ENCODE measurements at places on chromosomes 2 and 18.

DNA sequence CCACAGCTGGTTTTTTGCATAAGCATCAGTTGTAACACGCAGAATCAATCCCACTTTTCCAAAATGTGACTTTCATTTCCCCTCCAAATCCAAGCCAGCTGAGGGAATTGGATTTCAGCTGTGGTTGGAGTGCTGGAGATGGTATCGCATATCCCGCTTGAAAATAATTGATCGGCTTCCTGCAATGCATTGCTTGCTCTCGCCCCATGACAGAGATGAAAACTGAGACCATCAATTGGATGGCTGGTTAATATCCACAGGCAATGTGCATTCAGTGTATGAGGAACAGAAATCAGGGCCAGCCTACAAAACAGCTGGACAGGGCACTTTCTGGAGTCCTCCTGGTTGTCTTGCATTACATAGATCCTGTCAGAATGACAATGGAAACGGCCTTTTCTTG, 135.3 kb downstream of the MAIP1 start:
- no peak for DNase-seq

GRCh38 chr18:69400253-69400975, at the start of gene DOK6:
DOK6 (plus strand) TSS chr18:69400888.
- peak; percentile 96 for DNase-seq

DNA sequence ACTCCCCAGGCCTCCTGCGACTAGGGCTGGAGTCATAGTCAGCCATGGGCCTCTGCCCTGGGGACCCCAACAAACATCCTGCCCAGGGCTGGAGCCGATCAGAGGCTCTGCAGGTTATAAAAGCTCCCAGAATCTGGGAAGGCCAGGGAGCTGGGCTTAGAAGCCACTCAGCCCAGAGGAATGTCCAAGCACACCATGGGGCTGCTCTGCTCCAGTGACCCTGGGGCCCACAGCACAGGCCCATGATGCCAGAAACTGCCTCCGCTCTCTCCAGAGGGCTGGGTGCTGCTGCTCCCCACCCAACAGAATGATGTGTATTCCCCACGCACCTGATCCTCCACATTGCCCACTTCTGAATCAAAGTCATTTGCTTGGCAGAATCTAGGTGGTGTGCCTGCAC, 88.5 kb downstream of the ARMC9 start:
- DNase-seq: no peak

DNA sequence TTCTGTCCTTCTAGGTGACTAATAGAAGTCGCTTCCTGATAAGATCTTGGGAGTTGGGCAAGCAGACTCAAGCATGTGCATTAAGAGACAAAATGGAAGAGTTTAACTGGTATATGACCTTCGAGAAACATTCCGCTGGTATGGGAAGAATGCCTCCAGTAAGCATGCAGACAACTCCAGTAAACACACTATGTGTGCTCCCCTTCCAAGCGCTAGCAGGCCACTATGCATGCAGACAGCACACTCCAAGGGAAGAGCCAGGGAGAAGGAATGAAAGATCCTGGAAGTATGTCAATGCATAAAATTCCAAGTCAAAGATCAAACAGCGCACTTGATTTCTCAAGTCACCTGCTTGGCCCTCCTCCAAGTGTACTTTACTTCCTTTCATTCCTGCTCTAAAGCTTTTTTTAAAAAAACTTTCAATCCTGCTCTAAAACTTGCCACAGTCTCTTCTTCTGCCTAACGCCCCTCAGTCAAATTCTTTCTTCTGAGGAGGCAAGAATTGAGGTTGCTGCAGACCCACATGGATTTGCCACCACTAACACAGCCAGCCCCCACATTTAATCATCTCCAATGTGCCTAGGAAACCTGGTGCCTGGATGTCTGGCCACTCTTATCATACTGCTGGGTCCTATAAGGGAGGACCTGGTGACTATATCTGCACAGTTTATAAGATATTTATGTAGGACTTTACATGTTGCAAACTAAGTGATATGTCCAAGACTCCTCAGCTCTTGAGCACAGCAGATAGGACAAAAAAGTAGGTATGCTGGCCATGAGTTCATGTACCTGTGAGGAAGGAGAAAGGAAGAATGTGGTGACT, 239.8 kb downstream of the PDE11A start:
- DNase-seq: no peak

DNA sequence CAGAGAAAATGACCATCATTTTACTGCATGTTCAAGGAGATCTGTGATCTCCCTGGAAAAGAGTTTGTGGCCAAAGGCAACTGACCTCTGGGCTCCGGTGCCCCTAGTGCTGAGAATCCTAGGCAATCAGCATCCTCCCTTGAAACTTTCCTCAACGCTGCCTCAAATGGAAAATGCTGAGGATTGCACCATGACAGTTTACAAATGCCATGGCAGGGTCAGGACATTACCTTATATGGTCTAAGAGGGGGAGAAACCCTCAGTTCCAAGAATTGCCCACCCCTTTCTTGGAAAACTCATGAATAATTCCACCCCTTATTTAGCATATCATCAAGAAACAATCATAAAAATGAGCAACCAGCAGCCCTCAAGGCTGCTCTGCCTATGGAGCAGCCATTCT, 48.3 kb downstream of the ALPK2 start:
- DNase-seq: no peak

DNA sequence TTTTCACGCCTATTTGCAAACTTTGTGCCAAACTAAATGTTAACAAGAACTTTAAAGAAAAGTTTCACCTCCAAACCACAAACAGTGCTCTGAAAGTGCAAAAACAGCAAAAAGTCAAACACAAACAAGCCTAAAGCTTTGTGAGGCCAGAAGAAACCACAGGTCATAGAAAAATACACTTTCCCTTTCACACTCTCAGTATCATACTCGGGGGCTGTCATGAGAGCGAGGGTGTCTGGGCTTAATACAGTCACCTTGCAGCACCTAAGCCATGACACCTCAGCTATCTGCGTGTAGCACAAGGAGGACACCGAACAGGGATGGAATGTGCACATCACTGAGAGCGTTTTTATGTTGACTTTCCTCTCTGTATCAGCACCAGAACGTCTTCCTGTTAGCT, 26.6 kb upstream of the SEH1L start:
- no peak for DNase-seq

DNA sequence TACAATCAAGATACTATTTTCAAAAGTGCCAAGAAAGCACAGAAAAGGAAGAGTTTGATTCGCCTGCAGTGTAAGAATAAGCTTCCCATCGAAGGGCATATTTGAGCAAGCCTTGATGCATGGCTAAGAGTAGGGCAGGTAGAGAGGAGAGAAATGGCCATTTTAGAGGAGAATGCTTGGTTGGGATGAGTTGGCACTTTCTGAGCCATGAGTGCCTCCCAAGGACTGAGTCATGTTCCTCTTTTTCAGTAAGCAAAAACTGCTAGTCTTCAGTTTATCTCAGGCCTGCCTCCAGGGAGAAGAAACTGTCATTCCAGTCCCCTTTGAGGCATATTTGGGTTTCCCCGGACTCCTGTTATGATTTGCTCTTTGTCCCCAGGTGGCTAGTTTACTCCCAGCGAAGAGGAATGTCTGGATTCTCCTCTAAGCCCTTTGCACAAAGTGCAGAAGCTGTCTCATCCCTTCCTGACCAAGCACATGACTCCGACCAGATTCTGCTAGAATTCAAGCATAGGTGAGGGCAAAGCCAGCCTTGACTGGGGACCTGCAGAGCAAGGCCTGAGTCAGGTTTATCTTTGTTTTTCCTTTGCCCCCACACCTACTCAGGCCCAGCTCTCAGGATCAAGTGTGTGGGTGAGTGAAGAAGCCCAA, 115.2 kb downstream of the TTC32 start:
- DNase-seq: no peak

DNA sequence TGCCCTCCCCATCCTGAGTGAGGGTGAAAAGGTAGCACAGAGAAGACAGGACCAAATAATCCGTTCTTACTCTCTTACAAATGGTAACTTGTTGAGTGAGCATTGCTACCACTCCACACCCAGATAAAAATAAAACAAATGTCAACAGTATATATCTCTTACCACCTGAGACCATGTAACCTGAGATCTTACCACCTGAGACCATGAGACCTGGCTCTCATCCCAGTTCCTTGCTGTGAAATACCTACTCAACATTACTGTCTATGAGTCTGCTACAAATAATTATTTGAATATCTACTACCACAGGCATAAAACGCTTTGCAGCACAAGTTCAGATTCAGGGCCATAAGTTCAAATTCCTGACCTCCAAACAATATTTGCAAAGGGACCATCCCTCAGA, 234.7 kb downstream of the C1D start:
- peak; percentile 72 for DNase-seq

DNA sequence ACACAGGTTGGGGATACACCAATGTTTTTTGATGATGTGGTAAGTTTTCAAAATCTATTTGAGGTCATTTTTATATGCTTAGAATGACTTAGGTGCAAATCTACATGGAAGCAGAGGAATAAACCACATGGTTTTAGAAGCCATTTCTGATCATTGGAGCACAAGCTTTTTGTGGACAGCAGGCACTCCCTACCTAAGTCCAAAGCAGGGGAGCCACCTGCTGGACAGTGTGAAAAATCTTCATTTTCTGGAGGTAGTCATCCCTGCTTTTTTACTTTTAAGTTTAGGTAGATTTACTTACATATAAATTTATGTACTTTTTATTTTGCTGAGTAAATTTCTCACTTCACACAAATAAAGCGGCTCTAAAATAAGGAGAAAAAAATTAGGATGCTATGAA, 323.2 kb downstream of the PLCL1 start:
- peak; percentile 26 for DNase-seq

- DNase-seq: peak; percentile 25
These were observed 1.0 kb upstream of the ANKRD62 start for GRCh38 chr18:12092398-12093229.

DNA sequence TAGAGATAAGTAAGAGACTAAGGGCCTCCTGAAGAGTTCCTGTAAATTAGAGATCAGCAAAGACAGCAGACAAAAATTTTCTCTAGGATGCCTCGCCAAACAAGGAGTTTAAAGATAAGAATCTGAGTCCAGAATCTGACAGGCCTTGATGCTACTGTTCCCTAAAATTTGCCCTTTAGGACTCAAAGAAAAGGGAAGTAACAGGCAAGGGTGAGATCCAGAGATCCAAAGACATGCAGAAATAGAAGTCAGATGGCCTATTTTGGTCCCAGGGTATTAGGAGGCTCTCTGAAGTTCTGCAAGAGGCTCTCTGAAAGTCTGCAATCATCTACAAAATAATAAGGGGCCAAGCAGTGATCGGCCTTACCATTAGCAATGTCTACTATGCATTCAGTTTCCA, 33.0 kb downstream of the GALNT5 start:
- DNase-seq: no peak

GRCh38 chr18:12018861-12019260, 37.6 kb downstream of the IMPA2 start:
- DNase-seq: no peak

DNA sequence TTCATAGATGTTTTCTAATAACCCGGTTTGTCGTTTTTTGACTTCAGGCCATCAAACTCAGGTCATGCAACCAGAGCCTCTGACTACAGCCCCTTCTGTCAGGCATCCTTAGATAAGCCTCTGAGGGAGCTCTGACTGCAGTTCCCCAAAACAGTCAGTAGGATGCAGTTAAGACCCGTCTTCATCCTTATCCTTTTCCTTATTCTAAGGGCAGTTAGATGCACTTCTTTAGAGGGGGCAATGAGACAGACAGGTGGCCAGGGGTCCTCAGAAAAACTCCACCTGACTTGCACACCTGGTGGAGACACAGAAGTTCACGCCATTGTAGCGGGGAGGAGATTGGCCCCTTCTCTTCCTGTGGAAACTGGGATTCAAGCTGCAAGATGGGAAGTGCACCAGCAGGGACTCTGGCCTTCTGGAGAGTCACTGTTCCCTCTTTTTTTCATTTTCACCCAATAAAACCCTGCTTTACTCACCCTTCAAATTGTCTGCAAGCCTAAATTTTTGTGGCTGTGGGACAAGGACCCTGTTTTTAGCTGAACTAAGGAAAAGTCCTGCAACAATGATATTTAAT, 104.8 kb upstream of the TFPI start:
- no peak for DNase-seq

GRCh38 chr2:7620255-7620654, 703.0 kb downstream of the RNF144A start:
- no peak for DNase-seq

- DNase-seq: no peak
These were observed 87.5 kb downstream of the TRIB2 start for GRCh38 chr2:12804091-12804856.

DNA sequence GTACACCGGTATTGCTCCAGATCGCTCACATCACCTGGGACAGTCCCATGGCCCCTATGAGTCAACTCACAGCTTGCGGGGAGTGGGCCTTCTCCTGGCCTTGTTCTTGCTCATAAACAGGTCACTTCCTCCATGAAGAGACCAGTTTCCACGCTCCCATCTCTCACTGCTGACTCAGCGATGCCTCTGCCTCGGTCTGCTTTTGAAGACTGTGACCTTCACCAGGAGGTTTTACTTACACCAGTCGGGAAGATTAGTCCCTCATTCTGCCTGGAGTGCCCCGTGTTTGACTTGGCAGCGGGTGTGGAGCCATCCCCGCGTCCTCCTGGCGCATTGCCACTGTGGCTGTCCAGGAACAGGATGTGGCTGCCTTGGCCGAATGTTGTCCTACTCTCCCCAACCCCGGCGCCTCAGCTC, 159.8 kb downstream of the RHBDD1 start:
- DNase-seq: no peak

- DNase-seq: no peak
These were observed 38.0 kb downstream of the EMILIN2 start for GRCh38 chr18:2884706-2885285.

- no peak for DNase-seq
These were observed 9.4 kb upstream of the NEURL3 start for GRCh38 chr2:96514521-96514920.

DNA sequence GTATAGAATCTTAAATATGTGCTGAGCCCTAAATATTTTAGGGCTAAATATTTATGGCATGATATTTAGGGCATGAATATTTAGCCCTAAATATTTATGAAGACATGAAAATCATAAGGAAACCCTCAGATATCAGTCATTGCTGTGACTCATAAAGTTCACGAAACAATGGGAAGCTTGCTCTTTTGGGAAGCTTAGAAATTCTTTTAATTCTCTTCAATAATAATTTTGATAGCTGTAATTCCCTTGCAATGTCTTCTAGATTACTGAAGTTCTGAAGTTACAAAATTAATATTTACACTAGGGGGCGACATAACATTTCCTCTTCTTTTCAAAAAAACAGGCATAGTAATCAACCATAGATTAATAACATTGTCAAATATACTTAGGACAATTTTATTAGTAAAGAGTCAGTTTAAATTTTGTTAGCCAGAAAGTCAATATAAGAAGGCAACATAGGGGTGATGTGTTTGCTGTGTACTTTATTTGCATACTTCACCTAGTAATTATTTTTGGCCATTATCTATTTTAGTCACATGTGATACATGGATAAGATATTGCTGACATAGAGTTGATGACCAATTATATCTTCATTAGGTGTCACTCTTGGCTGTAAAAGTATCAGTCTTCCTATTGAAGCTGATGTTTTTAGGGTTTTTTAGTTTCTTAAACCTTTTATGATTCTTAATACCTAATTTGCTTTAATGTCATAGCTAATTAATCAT, 13.2 kb downstream of the ZNF804A start:
- DNase-seq: no peak

GRCh38 chr18:76621782-76622495, 126.9 kb upstream of the ZNF516 start:
- peak; percentile 33 for DNase-seq

GRCh38 chr2:180823546-180824141, 156.8 kb upstream of the UBE2E3 start:
- no peak for DNase-seq

- no peak for DNase-seq
These were observed 42.3 kb upstream of the MRPL33 start for GRCh38 chr2:27729198-27729597.

- no peak for DNase-seq
These were observed 1.5 kb upstream of the ZNF397 start for GRCh38 chr18:35239314-35239713.
